ENCODE measurements at places on chromosomes 5 and 9.
A peak's percentile ranks its signal among the peaks of the same experiment; 100 is the strongest.

DNA sequence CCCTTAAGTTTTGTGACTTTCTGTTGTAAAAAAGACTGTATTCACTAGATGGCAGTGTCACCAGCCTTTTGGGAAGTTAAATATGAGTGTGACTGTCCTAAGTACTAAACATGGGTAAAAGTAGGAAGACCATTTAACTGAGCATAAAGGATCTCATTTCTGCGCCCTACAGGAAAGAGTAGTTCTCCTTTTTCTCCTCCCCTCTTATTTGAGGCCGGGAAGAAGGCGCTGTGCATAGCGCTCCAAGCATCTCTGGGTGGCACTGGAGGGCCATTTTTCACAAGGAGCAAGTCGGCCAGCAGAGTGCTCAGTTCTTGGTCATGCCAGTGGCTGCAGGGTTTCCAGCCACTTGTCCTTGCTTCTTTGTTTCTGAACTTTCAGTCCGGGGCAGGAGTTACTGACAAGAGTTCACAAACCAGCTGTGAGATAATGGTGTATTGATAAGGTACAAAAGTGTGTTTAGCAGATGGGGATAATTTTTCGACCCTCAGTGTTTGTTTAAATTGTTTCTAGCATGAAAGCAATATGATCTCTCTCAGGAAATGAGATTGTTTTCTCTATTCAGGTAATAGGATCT is 227.6 kb upstream of the DMRT1 start:
- DNase-seq, result peak; percentile 49

GRCh38 chr9:119368681-119369581 is at the start of gene BRINP1:
BRINP1 (minus strand) TSS chr9:119369435; CDS start chr9:119313355, 56,080 bp downstream.
- DNase-seq, result peak; percentile 80

- DNase-seq, result no peak
These were observed 147.8 kb upstream of the IRX2 start for GRCh38 chr5:2899311-2899710.

DNA sequence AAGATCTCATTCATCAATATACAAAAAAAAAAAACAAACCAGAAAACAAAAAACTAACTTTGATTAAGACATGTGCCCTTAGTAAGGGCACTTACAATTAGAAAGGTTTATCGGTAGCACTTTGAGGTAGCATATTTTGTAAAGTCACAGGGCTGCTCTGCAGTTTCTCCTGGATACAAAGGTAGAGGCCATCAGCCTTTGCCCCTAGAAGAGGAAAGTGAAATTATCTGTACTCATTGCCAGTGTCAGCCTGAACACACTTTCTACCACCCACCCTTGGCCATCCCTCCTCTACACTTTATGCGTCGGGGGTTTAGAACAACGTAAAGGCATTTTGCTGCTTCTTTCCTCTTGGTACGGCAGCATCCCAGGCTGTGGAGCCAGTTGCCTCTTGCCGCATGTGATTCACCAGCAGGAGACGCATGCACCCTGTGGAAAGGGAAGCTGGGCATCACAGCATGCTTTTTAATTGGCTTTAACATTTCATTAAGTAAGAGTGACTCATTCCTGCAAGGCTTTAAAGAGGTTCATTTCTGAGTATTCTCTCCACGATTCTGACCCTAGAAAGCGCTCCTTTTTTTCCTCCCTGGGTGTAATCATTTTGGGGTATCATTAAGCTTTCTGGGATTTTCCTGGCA is 84.6 kb downstream of the CEMIP2 start:
- DNase-seq, result no peak

- DNase-seq, result no peak
These were observed 10.8 kb downstream of the PDGFRB start for GRCh38 chr5:150144879-150145278.

All from NCI-H524 (cell line).